MCF 10A (cell line): ENCODE measurements at places on chromosomes 2 and 18. TPM values are rescaled to one million over a fixed set of nuclear protein-coding genes. Genes with fewer than 3 reads are reported as not detected.
A peak's percentile ranks its signal among the peaks of the same experiment; 100 is the strongest.

DNA sequence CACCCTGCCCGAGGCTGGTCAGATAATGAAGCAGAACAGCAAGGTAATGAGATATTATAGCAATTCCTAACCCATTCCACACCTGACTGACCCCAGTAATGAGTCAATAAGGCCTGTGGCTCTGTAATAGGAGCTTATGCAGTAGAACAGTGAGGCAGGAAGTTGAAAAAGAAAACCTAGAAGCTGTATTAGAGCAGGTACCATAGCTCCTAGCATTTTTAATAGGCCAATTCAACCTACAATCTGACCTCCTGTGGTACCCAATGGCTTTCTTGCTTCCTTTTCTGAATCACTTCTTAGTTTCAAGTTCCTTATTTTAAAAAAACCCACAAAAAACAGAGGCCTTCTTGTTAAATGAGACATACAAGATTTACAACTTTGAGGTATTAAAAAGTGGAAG lies 43.6 kb upstream of the MAP2 start:
- no peaks in the 10 kb centered on the region for H3K27me3 ChIP-seq

The MSTN gene
- total RNA-seq = 0.09 and 0.10 TPM in 2 replicates

The CTAGE1 gene
- total RNA-seq = not detected in 2 replicates

The LOXHD1 gene
- total RNA-seq = not detected in 2 replicates

DNA sequence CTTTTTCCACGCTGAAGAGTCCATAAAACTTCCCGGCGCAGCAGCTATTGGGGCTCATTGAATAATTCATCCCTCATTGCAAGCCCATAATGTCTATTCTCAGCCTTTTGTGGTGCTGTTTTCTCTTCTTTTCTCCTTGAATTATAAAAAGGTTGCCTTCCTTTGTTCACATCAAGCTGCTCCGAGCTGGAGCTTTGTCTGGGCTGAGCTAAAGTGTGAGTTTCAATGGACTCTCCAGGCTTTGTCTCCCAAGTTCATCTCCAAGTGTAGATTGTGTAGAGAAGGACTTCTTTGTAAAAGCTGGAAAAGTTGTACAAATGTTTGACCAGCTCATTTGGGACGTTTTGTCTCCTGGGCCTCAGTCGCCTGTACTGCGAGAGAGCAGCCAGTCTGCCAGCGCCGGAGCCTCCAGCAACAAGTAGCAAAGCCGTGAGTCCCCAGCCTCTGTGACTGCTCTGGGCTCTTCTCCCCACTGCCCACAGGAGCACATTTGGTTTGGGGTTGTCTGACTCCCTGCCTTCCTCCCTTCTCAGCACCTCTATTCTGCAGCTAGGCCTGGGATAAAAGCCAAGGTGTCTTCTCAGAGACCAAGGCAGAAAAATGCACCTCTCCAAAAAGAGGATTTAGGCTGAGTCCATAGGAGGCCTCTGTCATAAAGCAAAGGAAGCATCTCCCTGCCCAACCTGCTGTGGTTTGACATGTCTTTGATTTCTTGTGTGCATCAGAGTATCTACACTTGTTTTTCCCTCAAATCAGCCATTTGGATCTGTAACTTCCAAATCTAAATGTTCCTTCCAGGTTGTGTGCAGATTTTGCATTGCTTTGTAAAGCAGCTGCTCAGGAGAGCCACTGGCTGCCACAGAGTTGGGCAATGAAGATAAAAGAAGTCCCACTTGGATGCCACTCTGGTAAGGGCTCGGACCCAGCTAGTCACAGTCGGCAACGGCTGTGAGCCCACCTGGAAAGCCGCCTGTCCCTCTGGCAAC lies 6.4 kb downstream of the PAX3 start:
- H3K27me3 ChIP-seq = peaks cover 100% of the 10 kb centered on the region
- no peak overlapping the region for H3K4me3 ChIP-seq
- no peak overlapping the region for H3K27ac ChIP-seq
- DNase-seq = no peak

DNA sequence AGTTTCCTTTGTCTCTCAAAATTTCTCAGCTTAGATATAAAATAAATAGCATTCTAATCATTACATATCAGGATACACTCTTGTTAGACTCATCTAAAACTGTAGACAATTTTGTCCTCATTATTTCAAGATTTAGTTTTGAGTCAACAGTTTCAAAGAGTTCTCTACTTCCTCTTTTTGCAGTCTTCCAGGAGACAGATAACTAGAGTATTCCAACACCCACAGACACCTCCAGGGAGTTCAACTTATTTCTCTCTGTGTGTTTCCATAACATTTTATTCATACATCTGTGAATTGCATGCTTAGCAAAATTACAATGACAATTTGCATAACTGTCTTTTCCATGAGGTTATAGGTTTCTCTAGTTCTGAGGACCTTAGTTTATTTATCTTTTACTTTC lies 166.6 kb upstream of the HNMT start:
- DNase-seq = no peak
- H3K27ac ChIP-seq = no peak overlapping the region
- H3K4me3 ChIP-seq = no peak overlapping the region
- H3K27me3 ChIP-seq = no peaks in the 10 kb centered on the region

The TNFAIP6 gene
- total RNA-seq = 1.8 and 3.7 TPM in 2 replicates

The TRAK2 gene
- total RNA-seq = 11.5 and 19.9 TPM in 2 replicates

DNA sequence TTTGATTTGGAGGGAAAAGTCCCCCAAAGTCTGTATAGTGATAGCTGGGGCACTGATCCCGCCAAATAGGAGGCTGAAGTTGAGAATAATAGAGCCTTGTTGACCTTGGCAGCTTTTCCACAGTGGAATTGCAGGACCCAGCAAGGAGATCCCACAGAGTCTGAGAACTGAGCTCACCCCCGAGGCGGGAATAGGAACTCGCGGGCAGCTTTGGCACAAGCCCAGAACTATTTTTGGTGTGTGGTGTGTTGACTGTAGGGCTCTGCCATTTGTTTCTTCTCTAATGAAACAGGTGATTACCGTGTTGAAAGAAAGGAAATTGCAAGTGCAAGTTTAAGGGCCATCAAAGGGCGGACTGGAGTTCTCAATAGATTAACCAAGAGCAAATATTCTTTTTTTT lies 34.0 kb downstream of the SH3RF3 start:
- no peak overlapping the region for H3K27ac ChIP-seq
- peaks cover 41% of the 10 kb centered on the region for H3K4me1 ChIP-seq
- H3K4me3 ChIP-seq = no peak overlapping the region
- peaks cover 4% of the 10 kb centered on the region for H3K36me3 ChIP-seq
- no peaks in the 10 kb centered on the region for H3K27me3 ChIP-seq

DNA sequence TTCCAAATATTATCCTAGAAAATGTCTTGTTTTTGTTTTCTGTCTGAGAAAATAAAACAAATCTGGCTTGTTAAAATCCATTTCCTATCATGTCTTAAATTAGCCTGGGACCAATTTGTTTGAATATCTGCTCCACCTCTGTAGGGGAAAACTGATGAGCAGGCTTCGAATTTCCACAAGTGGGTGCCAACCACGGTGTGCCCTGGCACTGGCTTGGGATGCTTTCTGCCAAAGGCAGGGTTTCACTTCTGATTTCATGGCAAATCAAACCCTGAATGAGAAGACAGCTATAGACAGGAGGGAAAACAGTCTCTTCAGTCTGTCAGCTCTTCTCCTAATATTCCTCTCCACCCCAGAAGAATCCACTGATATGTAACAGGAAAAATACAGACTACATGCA lies 33.7 kb upstream of the STAT4 start:
- no peaks in the 10 kb centered on the region for H3K27me3 ChIP-seq
- DNase-seq = no peak
- H3K36me3 ChIP-seq = no peaks in the 10 kb centered on the region
- H3K4me1 ChIP-seq = peaks cover 15% of the 10 kb centered on the region
- H3K4me3 ChIP-seq = no peak overlapping the region

GRCh38 chr2:54757500-54757899 lies 34.0 kb downstream of the EML6 start:
- no peak for DNase-seq
- no peak overlapping the region for H3K4me3 ChIP-seq
- no peaks in the 10 kb centered on the region for H3K27me3 ChIP-seq
- H3K4me1 ChIP-seq = peaks cover 9% of the 10 kb centered on the region
- no peaks in the 10 kb centered on the region for H3K36me3 ChIP-seq

- no peaks in the 10 kb centered on the region for H3K36me3 ChIP-seq
- no peaks in the 10 kb centered on the region for H3K27me3 ChIP-seq
- DNase-seq = no peak
- H3K4me1 ChIP-seq = peaks cover 31% of the 10 kb centered on the region
- H3K4me3 ChIP-seq = no peak overlapping the region
These were observed 16.2 kb downstream of the SH2D6 start for GRCh38 chr2:85434696-85435095.

The SNTG2 gene
- not detected in 2 replicates for total RNA-seq

The MOGAT1 gene
- total RNA-seq = not detected in 2 replicates

The CXCR1 gene
- 0.12 TPM in 1 of 2 replicates, not detected in the other for total RNA-seq

GRCh38 chr2:231655894-231656293 lies 52.4 kb upstream of the PTMA start:
- H3K4me3 ChIP-seq = no peak overlapping the region
- H3K36me3 ChIP-seq = no peaks in the 10 kb centered on the region
- no peaks in the 10 kb centered on the region for H3K4me1 ChIP-seq
- no peak for DNase-seq
- H3K27me3 ChIP-seq = no peaks in the 10 kb centered on the region

DNA sequence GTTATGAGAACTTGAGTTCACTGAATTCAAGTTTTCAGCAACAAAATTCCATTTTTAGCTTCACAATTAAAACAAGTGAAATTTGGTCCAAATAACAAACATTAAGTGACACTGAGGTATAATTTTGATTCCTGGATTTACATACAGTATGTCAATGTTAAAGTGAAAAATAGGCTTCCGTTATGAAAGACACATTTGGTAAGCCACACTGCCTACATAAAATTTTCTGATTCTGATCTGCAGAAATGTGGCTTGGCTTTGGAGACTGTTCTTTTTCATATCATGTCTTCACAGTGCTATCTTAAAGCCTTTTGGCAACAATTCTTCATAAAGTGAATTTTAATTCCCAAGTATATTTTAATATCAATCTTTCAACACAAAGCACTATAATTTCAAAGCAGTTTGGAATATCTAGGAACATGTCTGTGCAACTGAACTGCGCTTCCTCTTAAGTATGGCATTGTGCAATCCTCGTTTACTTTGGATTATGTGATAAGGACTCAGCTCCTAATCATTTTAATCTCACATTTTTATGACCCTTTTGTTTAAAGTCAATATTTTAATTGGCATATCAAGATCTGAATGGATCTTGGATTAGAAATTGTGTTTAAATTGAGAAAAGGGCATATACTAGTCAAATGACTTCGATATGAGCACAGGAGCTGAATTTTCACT lies 60.0 kb downstream of the RBMS1 start:
- no peak overlapping the region for H3K4me3 ChIP-seq
- no peaks in the 10 kb centered on the region for H3K36me3 ChIP-seq
- H3K4me1 ChIP-seq = peaks cover 16% of the 10 kb centered on the region
- peak overlapping the region; percentile 31 for H3K27ac ChIP-seq
- no peaks in the 10 kb centered on the region for H3K27me3 ChIP-seq

- peaks cover 16% of the 10 kb centered on the region for H3K4me1 ChIP-seq
- no peak for DNase-seq
- no peaks in the 10 kb centered on the region for H3K27me3 ChIP-seq
- H3K27ac ChIP-seq = peak overlapping the region; percentile 80
- no peak overlapping the region for H3K4me3 ChIP-seq
These were observed 886.3 kb downstream of the SLC4A3 start for GRCh38 chr2:220513573-220514288.

The UGT1A7 gene
- not detected in 2 replicates for total RNA-seq

The GBX2 gene
- not detected in 2 replicates for total RNA-seq

DNA sequence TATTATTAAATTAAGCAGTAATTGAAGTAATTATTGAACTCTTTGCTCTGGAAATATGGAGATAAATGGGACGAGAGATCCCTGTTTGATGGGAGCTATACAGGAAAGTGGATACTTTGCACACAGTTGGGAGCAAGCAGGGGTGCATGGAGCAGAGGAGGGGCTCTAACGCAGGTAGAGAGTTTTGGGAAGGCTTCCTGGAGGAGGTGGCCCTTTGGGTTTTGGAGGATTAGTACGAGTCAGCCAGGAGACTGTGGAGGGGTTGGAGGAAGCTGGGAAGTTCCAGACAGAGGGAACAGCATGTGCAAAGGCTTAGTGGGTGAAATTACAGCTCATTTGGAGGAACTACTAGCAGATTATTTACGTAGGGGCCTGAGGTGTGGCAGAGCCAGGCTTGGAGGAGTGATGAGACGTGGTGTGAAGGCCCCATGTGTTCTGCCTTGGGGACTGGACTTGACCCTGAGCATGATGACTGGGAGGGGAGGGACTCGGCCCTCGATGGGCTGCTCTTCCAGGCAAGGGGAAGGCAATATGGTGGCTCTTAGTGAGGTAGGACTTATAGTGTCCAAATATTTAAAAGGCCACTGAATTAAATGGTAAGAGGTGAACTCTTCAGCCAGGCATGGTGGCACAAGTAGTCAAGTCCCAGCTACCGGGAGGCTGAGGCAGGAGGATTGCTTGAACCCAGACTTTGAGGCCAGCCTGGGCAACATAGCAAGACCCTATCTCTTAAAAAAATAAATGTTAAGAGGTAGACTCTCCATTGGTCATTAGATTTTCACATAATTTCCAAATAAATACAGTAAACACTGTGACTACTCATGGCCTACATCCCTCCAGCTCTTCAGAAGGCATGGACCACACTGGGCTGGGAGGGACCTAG lies 30.2 kb downstream of the GREB1 start:
- H3K4me1 ChIP-seq = peaks cover 5% of the 10 kb centered on the region
- no peak for DNase-seq
- no peaks in the 10 kb centered on the region for H3K27me3 ChIP-seq
- no peak overlapping the region for H3K4me3 ChIP-seq
- H3K36me3 ChIP-seq = peaks cover 7% of the 10 kb centered on the region

GRCh38 chr2:29226375-29226774 lies 111.2 kb downstream of the CLIP4 start:
- peaks cover 33% of the 10 kb centered on the region for H3K4me1 ChIP-seq
- no peak for DNase-seq
- peaks cover 48% of the 10 kb centered on the region for H3K27me3 ChIP-seq
- H3K36me3 ChIP-seq = peaks cover 13% of the 10 kb centered on the region
- no peak overlapping the region for H3K4me3 ChIP-seq

The MPHOSPH10 gene
- 31.4 and 32.8 TPM in 2 replicates for total RNA-seq

GRCh38 chr2:27231921-27232320 lies 14.8 kb downstream of the CAD start:
- H3K36me3 ChIP-seq = peaks cover 90% of the 10 kb centered on the region
- no peaks in the 10 kb centered on the region for H3K27me3 ChIP-seq
- H3K4me1 ChIP-seq = no peaks in the 10 kb centered on the region
- H3K4me3 ChIP-seq = no peak overlapping the region
- no peak for DNase-seq
- H3K27ac ChIP-seq = no peak overlapping the region

DNA sequence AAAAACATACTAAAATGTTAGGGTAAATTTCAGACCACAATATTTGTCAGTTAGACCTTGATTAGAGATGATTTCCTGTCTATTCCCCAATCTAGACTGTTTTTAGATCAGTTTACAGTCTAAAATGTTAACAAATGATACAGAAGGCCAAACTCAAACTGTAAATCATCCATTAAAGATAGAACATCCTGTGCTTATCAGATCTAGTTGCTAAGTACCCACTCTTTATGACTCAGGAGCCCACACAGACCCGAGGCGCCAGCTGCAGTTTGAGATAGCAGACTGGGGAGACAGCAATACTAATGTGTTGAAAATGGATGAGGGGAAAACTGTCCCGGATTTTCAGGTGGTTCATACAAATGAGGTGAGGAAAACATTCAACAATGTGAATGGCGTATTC lies 113.3 kb downstream of the SCG2 start:
- no peaks in the 10 kb centered on the region for H3K4me1 ChIP-seq
- H3K27ac ChIP-seq = no peak overlapping the region
- no peak for DNase-seq
- no peaks in the 10 kb centered on the region for H3K27me3 ChIP-seq

GRCh38 chr2:187187519-187187918 lies 260.5 kb downstream of the CALCRL start:
- DNase-seq = no peak
- no peaks in the 10 kb centered on the region for H3K4me1 ChIP-seq
- H3K36me3 ChIP-seq = no peaks in the 10 kb centered on the region
- H3K27ac ChIP-seq = no peak overlapping the region
- H3K27me3 ChIP-seq = no peaks in the 10 kb centered on the region
